ENCODE measurements at places on chromosomes 3 and 15.
A peak's percentile ranks its signal among the peaks of the same experiment; 100 is the strongest.

- no peak for DNase-seq
Observed at GRCh38 chr15:75867449-75867848, 24.2 kb downstream of the UBE2Q2 start.

DNA sequence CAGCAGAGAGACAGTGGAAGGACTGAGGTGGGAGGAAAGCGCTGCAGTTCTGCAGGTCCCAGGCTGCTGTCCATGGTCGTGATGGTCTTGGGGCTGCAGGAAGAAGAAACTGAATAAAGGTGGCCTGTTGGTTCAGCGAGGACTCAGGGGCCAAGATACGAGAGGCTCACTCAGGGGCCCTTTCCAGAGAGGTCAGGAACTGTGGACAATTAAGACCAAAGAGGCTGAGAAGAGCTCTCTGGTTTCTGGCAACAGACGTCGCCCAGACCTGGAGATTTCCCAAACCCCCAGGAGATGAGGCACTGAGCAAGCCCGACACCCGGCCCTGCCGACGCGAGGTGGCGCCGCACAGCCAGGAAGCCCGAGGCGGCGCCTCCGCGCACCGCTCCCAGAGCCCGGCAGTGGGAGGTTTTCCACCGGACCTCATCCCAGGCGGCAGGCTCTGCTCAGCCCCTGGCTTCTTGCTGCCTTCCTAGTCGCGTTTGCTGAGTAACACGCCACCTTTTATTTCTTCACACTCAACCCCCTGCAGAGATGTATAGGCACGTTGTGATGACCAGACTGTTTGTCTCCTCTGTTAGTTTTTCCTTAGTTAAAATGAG is 56.4 kb upstream of the ARRDC4 start:
- peak; percentile 87 for DNase-seq

- no peak for DNase-seq
Observed at GRCh38 chr3:181622365-181622764, 89.4 kb upstream of the SOX2 start.

DNA sequence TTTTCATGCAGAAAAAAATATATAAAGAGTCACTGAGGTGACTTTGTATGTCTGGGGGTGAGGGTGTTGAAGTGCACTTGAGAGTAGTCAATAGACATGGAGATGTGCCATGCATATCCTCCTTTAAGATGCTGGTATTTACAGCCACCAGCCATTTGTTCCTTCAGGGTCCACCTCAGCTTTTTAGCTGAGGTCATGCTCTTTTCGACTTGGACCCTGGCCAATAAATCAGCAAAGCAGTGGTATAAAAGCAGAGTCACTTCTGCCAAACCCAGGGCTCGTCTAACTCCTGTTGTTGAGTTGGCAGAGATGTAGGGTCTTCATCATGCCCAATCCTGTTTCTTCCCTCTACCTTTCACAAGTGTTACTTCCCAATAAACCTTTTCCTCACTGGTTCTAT is 75.1 kb upstream of the OSTN start:
- no peak for DNase-seq

DNA sequence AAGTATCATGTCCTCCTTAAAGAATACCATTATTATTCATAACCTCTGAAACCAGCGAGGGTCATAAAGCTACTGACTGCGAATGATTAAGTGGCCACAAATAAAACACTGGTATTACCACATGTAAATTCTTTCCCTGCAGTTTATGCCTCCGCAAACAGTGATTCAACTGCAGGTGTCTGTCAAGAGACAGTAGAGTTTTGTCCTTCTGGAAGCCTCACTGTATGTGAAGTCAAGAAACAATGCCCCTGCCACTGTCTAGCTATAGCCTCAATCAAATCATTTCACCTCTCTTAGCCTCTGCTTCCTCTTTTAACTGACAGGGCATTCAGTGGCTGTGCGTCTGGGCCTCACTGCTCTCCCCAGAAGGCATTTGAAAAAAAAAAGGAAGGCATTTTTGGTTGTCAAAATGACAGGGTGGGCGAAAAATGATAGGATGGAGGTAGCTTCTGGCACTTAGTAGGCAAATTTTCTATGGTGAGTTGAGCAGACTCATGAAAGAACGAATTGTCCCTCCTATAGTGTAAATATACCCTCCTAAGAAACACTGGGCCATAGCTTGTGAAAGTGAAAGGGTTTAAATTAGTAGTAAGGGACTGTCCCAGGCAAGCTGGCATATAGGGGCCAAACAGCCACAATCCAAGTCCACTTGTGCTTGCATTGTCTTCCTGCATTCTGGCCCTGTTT is 66.7 kb downstream of the FILIP1L start:
- DNase-seq: no peak

GRCh38 chr3:47421741-47422649 is 41.2 kb downstream of the PTPN23 start:
- peak; percentile 70 for DNase-seq

GRCh38 chr3:119695480-119695879 is 7.3 kb upstream of the CFAP91 start:
- DNase-seq: peak; percentile 39

- DNase-seq: no peak
Observed at GRCh38 chr15:65773386-65774111, 18.5 kb downstream of the DENND4A start.

GRCh38 chr3:43624619-43625305 is 3.0 kb upstream of the ANO10 start:
- no peak for DNase-seq

DNA sequence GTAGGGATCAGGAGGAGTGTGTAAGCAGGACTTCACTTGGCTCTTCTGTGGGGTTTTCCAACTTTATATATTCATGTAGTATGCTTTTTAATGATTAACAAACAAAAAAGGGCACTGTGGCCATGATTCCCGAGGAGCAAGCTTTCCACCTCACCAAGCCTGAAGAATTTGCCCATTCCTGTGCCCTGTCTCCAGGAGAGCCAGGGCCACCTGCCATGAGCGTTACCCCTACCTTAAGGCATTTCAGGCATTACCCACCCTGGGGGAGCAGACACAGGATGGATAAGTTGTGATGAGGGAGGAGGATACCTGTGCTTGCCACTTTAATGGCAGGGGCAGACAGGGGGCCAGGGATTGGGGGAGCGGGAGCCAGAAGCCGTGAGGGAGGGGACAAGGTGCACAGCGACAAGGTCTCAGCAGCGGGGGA is 3.0 kb downstream of the TRPM1 start:
- no peak for DNase-seq

GRCh38 chr3:187858041-187858440 is 112.8 kb upstream of the BCL6 start:
- DNase-seq: peak; percentile 52

DNA sequence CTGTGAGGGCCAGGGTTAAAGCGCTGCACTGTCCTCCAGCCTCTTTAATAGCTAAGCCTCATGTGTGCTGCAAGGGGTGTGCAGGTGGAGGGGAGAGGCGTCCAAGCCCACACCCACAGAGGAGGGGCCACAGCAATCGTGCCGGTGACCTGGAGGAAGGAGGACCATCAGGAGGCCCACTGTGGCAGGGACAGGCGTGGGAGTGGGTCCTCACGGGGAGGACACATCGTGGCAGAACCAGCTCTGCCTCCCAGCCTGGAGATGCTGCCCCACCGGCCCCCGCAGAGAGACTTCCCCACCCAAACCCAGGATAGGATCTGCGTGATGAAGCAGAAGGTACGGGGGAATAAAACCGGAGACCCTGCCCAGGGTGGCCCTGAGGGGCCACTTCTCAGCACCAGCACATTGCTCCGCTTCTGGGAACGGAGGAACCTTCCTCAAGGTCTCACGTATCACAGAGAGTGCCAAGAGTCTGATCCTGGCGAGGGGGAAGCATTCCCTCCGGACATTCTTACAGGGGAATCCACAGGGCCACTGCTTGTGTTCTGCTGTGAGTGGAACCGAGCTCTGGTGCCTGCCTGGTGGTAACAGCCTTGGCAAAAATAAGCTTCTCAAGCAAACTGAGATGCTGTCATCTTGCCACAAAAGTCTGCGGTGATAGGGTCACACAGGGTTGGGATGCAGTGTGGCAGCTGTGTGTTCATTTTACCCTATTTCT is 199.8 kb downstream of the XXYLT1 start:
- no peak for DNase-seq

GRCh38 chr3:44125246-44125645 is 116.4 kb upstream of the TOPAZ1 start:
- DNase-seq: no peak

GRCh38 chr15:100899601-100900000 is 19.6 kb upstream of the LRRK1 start:
- no peak for DNase-seq

- no peak for DNase-seq
Observed at GRCh38 chr15:82986442-82986780, 401 bp downstream of the RAMAC start.

DNA sequence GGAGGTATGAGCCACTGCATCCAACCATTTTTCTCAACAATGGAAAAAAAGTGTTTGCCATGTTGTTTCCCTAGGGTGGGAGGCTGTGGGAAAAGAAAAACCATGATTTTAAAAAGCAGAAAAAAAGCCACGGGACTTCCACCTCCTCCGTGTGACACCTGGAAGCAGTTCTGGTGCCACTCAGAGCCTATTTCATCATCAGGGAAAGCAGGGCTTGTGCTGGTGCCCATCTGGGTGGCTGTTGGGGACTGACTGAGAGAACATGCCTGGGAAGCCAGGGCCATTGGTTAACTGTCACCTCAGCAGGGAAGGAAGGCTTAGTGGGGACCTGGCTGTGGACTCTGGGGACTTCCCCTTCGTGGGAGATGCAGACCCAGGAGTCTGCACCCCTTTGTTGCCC is 7.3 kb downstream of the RNU5B-1 start:
- DNase-seq: no peak

GRCh38 chr3:184636741-184637316 is 75.0 kb downstream of the MAGEF1 start:
- no peak for DNase-seq

GRCh38 chr15:65791335-65792137 is 557 bp downstream of the DENND4A start:
- DNase-seq: peak; percentile 82

GRCh38 chr3:127694467-127695215 is 21.9 kb downstream of the ABTB1 start:
- DNase-seq: peak; percentile 77

DNA sequence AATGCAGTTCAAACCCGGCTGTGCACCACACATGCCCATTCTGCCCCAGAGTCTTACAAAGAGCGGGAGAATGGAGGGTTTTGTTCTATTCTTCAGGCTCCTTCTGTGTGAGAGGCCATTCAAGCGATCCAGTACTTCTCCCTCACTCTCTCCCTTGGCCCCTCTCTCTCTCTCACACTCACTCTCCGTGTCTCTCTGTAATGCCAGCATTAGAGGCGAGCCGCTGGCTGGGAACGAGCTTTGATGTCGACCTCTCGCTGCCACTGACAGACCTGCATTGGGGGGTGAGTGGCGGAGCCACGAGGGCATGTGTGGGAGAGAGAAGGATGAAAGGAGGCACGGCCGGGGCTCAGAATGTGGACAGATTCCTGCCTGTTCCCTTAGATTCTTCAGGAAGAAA is 231.7 kb upstream of the ARRDC4 start:
- DNase-seq: peak; percentile 21

GRCh38 chr15:71476823-71477222 is 333.5 kb upstream of the NR2E3 start:
- no peak for DNase-seq

DNA sequence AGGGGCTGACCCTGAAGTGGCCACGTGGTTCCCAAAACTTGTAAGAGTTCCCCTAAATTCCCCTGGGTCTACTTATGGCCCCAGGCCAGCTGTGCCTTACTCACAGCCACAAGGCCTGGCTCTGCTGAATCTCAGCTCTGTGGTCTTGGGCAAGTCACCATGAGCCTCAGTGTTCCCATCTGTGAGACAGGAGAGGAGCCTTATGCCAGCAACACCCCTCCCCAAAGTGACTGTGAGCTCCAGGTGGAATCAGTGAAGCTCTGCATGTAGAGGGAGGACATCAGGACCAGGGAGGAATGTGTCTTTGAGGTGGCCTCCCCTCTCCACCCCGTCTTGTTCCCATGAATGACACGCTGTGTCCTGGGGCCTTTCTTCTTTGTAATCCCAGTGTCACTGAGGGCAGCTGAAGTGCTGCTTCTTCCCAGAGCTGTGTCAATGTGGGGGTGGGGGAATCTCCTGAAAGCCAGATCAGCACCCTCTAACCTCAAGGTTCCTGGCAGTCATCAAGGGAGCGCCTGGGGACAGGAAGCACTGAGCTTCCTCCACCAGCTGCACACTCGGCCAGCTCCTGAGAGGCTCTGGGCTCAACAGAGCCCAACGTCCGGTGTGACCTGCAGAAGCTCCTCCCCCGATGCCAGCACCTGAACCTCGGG is 258.9 kb downstream of the UACA start:
- peak; percentile 75 for DNase-seq

- DNase-seq: no peak
Observed at GRCh38 chr15:93063796-93064690, 25.0 kb downstream of the RGMA start.

GRCh38 chr3:126978291-126978690 is 4.6 kb upstream of the PLXNA1 start:
- DNase-seq: no peak

DNA sequence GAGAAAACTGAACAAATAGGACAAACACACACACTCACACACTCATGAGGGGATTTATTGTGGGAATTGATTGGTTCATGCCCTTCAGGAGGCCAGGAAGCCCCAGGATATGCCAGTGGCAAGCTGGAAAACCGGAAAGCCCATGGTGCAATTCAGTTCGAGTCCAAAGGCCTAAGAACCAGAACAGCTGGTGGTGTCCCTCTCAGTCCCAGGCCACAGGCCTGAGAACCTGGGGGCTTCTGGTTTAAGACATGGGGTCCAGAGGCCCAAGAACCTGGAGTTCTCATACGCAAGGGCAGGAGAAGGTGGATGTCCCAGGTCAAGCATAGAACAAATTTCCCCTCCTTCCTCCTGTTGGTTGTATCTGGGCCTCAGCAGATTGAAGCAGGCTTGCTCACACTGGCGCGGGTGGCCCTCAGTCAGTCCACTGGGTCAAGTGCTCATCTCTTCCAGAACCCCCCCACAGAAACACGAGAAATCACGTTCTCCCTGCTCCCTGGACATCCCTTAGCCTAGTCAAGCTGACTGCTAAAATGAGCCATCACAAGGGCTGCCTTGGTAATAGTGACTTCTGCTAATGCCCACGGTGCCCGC is 50.1 kb upstream of the RPL32 start:
- no peak for DNase-seq

DNA sequence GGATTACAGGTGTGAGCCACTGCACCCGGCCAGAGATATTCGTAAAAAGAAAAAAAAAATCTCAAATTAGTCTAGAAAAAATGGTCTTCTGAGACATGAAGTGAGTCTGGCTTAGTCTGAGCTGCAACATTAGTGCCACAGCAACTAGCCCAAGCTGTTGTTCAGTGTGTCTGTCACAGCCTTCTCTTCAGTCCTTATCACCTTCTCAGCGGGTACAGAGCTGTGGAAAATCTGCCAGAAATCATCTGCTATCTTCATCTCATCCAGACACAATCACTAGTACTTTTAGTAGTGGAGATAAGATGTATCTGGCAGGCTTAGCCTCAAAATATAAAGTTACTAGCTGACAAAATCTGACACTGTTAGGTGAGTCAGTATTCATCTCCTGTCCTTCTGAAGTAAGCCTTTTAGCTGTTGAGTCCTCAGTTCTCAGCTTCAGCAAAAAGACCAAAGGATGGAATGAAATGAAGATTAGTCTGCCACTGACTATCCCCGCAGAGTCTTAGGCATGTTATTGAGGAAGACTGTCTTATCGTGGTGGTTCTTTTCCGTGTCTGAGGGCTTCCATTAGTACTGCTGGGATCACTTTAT is 120.5 kb upstream of the CGNL1 start:
- DNase-seq: no peak

GRCh38 chr15:68419301-68420175 is 12.4 kb downstream of the ITGA11 start:
- peak; percentile 2 for DNase-seq

Measured in testis (tissue), 5 donors.